ENCODE measurements at places on chromosomes 3 and 15.

DNA sequence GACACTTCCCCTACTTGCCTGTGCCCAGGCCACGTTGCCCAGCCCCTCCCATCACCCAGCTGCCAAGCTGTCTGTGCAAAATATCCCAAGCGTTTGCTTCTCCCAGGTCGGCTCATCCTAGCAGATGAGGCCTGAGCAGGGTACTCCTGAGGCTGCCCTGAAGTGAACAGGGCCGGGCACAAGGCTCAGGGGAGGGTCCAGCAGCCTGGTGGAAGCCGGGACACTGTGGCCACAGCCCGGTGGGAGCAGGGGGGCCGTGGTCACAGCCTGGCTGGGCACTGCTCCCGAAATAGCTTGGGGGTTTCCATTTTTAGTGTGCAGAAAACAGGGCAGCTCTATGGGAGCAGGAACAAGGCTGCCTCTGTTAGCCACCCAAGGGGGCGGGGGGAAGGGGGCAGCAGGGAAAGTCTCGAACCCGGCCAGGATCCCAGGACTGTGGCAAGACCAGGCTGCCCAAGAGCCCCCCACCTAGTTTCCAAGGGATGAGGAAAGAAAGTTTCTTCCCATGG is 3.4 kb downstream of the PLXNB1 start:
- DNase-seq, result no peak

DNA sequence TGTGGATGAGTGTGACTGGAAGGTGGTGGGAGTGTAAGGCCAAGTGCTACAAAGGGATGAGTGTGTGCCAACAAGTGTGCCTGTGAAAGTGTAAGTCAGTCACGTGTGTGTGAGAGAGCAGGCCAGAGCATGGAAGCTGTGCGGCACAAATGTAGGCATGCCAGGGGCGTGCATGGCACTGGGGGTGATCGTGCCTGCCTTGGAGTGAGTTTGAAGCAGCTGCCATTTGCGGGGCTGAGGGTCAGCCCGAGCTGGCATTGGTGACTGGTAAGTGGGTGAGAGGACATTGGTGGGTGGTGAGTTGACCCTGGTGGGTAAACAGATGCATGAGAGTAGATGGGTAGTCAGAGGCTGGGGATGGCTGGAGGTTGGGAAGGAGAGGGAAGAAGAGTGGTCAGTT is 24.5 kb downstream of the CD276 start:
- no peak for DNase-seq

GRCh38 chr3:31294430-31295149 is 238.1 kb upstream of the STT3B start:
- no peak for DNase-seq

DNA sequence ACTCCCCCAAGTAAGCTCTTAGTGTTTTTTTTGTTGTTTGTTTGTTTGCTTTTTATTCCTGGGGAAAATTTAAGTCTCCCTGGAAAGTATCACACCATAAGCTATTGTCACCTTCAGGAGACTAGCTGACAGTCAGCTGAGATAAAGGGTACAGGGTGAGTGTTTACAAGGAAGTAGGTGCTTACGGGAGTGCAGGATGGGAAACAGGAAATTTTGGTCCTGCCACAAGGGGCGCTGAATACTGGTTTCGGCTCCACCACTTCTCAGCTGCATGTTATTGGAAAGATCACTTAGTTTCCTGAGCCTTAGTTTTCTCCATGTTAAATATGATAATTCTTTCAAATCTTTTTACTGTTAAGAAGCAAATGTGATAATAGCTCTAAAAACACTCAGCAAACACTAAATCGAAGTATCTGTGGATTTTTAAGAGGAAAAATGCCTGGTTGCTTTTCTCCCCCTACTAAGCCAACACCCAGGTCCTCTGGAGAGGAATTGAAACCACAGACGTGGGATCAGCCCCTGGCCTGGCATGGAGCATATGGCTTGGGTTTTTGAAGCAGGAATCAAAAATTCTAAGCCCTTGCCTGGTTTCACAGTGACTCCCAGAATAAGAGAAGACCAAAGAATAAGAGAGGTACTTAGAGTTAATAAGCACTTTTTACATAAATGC is 90.7 kb downstream of the SCN11A start:
- DNase-seq, result peak; percentile 66

- no peak for DNase-seq
These were observed 105.7 kb downstream of the TPRA1 start for GRCh38 chr3:127484601-127485388.

- DNase-seq, result no peak
These were observed 75.9 kb downstream of the UACA start for GRCh38 chr15:70687482-70687881.

DNA sequence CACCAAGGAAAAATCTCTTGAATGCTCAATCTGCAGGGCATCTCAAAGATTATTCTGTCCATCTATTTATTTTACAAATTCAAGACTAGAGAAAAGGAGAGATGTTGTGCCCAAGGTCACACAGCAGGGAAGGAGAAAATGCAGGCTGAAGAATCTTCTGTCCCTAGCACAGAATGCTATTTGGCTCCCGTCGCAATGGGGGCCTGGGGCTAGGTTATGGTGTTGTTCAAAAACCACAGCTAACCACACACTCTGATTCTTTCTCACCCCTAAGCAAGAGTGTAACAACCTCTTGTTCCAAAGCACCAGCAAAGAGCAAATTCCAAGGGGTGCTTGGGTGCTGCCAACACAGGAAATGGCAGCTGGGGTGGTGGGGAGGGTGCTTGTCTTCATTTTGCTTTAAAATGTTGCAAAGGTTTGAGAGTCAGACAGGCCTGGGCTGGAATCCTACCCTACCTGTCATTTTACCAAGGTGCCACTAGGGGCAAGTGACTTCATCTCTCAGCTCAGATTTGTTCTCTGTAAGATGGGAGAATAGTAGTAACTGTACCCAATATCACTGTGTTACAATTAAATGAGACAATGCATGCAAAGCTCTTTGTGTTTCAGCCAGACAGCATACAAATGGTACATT is 112.5 kb downstream of the ADAMTS9 start:
- DNase-seq, result peak; percentile 46

- DNase-seq, result no peak
These were observed 34.4 kb upstream of the TBC1D21 start for GRCh38 chr15:73838831-73839426.

DNA sequence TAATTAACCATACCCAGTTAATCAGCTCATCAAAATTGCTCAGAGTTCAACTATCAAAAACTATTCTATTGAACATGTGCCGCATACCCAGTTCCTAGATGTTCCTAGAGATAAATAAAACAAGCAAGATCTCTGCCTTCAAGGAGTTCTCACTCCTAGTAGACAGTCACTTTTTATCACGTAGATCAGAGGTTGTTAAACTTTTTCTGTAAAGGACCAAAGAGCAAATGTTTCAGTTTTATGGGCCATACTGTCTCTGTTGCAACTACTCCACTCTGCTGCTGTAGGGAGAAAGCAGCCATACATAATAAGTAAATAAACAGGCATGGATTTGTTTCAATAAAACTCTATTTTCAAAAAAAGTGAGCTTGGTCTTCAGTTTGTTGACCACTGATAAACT is 7.9 kb downstream of the FBN1 start:
- DNase-seq, result no peak

DNA sequence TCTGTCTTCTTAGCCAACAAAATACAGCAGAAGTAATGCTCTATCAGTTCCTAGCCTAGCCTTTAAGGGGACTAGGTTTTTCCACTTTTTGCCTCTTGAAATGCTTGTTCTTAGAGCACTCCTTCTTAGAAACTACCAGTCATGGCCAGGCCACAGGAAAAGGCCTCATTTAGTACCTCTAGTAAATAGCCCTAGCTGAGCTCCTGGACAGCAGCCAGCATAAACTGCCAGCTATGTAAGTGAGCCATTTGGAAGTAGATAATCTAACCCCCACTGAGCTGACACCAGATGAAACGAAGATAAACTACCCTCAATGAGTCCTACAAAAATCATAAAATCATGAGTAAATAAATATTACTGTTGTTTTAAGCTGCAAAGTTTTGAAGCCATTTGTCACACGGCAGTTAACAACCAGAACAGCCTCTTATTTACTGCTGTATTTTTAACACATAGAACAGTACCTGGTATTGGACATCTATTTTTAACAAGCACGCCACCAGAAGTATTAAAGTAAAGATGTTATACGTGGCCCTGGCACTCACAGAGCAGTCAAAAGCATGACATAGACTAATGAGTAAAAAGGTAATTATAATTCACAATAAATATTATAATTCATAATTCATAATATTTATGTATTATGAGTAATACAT is 12.0 kb downstream of the TBC1D5 start:
- no peak for DNase-seq

DNA sequence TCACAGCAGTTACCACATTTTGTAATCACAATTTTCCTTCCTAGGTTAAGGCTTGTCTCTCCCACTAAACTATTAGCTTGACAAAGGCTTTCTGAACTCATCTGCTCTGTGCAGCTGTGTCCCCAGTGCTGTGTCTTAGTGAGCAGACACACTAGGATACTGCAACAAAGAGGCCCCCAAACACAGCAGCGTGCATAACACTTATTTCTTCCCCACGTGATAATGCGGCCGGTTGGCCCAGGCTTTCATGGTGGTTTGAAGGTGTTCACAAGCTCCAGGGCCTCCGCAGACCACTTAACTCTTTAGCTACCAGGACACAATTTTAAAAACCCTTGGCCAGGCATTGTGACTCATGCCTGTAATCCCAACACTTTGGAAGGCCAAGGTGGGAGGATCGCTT is 2.2 kb upstream of the HDAC11 start:
- DNase-seq, result no peak

- DNase-seq, result no peak
These were observed 5.0 kb upstream of the PAQR9 start for GRCh38 chr3:142968319-142969025.

DNA sequence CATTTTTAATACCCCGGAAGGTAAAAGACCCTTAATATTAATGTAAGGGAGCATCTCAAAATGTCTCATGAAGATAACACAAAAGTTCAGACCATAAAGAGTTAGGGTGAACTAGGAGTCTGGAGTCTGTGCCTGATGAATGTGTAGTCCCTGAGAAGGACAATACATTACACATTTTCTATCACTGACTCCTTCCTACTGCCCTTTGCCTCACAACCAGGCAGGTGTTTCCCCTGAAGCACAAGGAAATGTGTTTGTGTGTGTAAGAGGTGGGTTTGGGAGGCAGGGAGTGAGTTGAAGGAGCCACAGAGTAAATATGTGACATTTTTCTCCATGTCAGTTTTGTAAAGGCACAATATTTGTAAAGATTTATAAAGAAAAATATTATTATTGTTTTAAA is 59.1 kb downstream of the SSR3 start:
- DNase-seq, result no peak

- no peak for DNase-seq
These were observed 94.7 kb downstream of the LINGO1 start for GRCh38 chr15:77538027-77538451.

DNA sequence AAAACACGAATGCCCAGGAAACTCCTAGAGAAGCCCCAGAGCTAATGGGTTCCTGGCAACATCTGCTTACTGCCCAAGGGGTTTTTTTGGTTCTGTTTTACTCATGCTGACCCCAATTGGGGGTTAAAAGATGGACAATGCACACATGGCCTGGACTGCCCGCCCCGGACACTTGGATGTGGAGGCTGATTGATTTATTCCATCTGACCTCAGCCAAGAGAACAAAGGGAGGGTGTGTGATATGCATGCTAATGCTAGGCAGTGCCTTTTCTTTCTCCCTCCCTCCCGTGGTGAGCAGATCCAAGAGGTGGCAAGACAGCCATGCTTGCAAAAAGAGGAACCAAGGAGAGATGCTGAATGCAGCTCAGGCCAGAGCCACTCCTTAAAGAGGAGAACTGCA is 3.3 kb upstream of the LRTM1 start:
- DNase-seq, result no peak

GRCh38 chr15:75063338-75063737 is 39.9 kb downstream of the PPCDC start:
- DNase-seq, result no peak

GRCh38 chr15:100994597-100995446 is 75.7 kb downstream of the LRRK1 start:
- peak; percentile 60 for DNase-seq

DNA sequence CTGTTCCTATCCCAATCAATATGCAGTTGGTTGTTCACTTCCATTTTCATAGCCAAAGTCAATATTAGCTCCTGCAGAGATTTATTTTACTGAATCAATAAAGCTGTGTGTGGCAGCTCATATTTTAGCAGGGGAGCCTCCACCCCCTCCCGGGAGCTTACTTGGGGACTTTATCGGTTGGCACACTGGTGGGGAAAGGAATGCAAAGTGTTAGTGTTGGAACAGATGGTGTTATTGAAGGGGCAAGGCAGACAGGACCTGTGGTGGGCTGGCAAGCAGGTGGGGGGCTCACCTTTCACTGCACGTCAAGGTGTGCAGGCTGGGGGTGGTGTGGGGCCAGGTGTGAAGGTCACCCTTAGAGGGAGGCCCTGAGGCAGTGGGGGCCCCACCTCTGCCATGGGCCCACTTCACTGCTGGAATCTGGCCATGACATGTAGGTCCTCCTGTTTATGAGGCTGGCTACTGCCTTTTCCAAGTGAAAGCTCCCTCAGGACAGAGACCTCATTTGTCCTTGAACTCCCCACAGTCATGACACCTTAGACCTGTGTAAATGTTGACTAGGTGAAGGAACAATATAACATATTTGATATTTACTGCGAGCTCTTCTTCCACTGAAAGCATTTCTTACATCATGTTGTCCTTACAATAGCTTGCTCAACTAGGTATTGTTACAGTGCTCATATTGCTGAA is 44.0 kb upstream of the SEC22A start:
- DNase-seq, result no peak

DNA sequence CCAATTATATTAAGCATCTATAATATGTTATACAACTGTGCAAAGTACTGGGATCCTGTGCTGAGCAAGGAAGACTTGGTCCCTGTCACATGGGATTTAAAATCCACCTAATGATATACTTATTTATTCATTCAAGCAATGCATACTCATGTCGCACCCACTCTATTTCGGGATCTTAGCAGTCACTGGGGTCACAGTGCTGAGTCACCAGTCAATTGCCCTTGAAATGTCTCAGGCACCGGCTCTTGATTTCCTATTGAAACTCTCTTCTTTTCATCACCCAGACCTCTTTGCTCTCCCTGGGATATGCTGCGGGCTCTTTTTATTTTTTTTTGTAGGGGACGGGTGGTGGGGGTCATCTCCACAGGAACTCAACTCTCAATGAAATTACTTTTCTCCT is 194.5 kb upstream of the GAP43 start:
- no peak for DNase-seq

DNA sequence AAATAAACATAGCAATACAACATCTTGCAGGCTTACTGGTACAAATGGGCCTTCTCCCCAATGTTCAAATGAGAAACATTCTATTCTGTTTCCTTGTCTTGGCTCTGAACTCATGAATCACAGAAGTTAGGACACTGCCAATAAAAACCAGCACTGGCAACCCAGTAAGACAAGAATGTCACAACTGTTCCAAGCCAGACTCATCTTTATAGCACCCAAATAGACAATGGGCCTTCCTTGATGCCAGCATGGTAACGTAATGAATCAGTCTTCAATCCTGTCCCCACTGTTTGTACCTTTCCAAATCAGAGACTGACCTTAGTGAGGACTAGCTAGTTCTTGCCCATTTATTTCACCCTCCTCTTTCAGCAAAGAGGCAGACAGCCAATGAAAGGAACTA is 14.1 kb upstream of the RPS17 start:
- DNase-seq, result peak; percentile 35

GRCh38 chr3:34357461-34357860 is 559.0 kb downstream of the PDCD6IP start:
- DNase-seq, result peak; percentile 9

- no peak for DNase-seq
These were observed 75.1 kb downstream of the DOCK3 start for GRCh38 chr3:50749822-50750221.

Data from epithelial cell of esophagus (primary cell).